Stimulated activated CD4-positive, alpha-beta T cell treated with anti-CD3 and anti-CD28 coated beads, Interleukin-2, amount 100 ng/mL, for 4 hours (primary cell): ENCODE measurements at places on chromosomes 2 and 18.

GRCh38 chr18:77039196-77040130, 93.1 kb downstream of the MBP start:
- DNase-seq: no peak

DNA sequence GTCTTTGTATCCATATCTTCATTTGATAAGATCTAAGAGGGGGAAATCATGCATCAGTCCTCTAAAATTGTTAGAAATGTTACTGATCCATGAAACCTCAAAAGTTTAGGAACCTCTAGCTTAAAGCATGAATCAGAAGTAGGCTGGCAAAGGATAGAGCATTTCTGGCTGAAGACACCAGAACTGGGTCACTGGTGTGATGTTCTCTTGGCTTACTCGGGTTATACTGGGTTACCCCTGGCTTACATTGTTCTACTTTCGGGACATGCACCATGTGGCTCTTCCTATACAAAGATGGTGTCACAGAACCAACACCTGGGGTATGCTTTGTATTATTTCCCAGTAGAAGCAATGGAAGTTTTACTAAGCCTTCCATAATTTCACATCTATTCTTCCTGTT, 83.2 kb upstream of the TNP1 start:
- no peak for DNase-seq

DNA sequence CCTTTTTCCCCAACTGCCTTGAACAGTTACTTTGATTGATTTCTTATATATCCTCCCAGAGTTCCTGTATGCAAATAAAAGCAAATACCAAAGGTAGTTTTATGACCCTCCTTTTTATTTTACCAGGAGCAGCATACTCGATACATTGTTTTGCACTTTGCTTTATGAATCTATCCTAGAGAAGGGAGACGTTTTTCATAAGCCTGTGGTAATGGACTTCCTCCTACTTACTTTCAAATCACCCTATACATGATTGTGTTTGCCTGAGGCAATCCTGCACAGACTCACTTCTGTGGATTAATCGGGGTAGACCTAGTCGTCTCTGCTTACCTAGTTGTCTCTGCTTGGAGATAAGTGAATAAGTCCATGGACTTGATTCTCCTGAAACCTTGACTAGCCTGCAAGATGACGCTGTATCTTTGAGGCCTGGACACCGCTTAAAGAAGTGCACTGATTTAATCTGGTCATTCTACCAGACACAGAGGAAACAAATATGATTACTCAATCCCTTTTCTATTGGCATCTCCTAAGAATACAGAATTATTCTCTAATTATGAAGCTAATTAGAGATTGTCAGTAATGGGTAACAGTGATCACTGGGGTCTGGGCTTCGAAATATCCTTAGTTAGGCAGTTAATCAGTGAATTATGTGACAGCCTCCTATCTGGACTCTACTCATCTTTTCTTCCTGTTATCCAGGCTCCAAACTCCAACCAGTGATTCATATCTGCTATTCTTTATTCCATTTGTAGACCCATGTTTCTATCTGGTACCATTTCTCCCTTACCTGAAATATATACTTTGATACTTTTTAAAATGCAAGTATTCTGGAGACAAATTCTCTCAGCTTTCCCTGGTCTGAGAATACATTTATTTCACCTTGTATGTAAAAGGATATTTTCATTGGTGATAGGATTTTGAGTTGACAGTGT, 447.4 kb upstream of the TRIB2 start:
- no peak for DNase-seq

- no peak for DNase-seq
Measured at GRCh38 chr2:48219234-48219554, 310.8 kb upstream of the STON1 start.

- no peak for DNase-seq
Measured at GRCh38 chr2:151649400-151649799, 84.9 kb downstream of the NEB start.

- DNase-seq: peak; percentile 46
Measured at GRCh38 chr2:190533968-190534309, 583 bp downstream of the NEMP2 start.

GRCh38 chr2:170770008-170770605, at the start of gene ERICH2:
ERICH2 (plus strand) TSS chr2:170770378; CDS start chr2:170770682, 304 bp downstream.
- peak; percentile 6 for DNase-seq

GRCh38 chr2:7972670-7973069, 709.2 kb upstream of the ID2 start:
- no peak for DNase-seq

- no peak for DNase-seq
Measured at GRCh38 chr2:56170988-56171387, 12.8 kb upstream of the CCDC85A start.

DNA sequence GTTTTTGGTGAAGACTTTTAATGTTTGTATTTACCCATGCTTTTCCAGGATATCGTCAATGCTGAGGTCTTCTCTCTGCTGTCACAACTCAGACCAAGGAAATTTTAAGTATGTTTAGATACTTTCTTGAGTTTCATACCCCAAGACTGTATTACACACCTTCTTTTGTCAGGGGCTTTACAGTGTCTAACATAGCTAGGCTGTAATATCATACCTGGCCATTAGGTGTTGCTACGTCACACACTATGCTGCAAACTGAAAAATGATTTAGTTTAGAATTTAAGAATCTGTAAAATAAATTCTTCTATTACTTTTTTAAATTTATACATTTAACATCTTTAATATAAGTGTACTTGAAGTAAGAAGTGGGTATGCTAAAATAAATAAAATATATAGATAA, 358.4 kb upstream of the NRP2 start:
- DNase-seq: no peak

DNA sequence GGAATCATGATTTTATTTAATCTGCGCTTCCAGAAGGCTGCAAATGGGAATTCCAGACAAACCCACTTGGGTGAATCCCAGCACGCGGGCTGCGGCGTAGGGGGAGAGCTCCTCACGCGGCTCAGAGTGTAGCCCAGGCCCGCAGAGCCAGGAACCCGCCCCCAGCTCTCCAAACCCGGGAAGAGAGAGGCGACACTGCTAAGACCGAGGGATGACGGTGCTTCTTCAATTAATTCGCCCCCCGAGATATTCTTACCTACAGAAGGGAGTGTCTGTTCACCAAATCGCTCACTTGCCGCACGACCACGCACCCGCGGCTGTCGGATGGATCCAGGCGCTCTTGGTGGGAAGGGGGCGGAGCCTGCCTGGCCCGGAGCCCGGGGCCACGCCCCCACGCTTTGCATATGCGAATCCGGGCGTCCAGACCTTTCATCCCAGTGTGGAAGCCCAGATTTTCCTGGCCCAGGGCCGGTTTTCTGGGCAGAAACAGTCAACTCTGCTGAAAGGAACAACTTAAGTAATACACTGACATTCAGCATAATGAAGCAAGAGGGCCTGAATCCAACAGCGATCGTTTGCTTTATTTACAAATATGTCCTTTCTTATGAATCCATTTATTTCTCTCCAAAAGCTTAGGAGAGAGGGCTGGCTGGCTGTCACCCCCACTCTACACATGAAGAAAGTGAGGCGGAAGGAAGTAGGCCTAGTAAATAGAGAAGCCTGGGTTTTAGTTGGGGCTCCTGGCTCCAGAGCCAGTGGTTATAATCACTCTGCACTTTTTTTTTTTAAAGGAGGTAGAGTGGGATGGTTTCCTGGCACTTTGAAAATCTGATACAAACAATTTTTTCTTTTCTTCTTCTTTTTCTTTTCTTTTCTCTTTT, at the start of gene SLC19A3:
Gene SLC19A3 (minus strand): TSS at position 342 of the 881 bp plus-strand sequence. CDS start 15,710 bp downstream, outside the sequence.
- no peak for DNase-seq

DNA sequence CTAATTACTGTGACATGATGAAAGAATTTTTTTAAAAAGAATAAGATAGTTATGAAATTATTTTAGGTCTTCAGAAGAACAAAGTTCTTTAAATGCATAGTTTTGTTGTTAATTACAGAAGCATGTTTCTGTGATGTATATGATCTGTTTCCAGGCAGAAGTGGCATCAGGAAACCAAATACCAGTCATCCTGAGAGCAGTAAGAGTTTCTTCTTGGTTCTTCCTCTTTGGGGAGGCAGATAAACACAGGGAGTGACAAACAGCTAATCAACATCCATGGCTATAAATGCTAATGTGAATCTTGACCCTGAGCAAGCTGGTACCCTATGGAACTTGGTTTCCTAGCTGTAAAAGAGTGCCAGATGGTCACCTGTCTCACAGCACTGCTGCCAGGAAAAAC, 29.2 kb downstream of the WIPF1 start:
- DNase-seq: no peak

- DNase-seq: peak; percentile 2
Measured at GRCh38 chr2:18749912-18750526, 160.7 kb upstream of the NT5C1B start.

GRCh38 chr2:234444893-234445292, 52.0 kb downstream of the ARL4C start:
- DNase-seq: peak; percentile 47

DNA sequence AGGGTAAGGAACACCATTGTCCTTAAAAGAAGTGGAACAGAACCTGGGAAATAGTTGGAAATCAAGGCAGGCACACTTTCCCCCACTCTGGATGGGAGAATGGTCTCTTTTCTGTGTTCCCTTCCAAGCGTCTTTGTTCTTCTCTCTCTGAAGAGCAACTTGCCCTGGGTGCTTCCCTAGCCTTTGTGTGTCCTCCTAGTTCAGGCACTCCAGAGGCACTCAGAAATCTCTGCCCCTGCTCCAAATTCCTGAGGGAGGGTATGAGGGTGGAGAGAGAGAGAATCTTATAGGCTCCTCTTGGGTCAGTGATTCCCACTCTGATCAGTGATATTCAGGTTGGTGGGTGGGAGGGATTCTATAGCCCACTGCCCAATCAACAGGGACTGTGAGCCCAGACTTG, 8.8 kb upstream of the SIX2 start:
- no peak for DNase-seq

- no peak for DNase-seq
Measured at GRCh38 chr2:14148216-14148615, 484.3 kb upstream of the LRATD1 start.

GRCh38 chr18:8893628-8894231, 188.4 kb downstream of the MTCL1 start:
- DNase-seq: no peak

DNA sequence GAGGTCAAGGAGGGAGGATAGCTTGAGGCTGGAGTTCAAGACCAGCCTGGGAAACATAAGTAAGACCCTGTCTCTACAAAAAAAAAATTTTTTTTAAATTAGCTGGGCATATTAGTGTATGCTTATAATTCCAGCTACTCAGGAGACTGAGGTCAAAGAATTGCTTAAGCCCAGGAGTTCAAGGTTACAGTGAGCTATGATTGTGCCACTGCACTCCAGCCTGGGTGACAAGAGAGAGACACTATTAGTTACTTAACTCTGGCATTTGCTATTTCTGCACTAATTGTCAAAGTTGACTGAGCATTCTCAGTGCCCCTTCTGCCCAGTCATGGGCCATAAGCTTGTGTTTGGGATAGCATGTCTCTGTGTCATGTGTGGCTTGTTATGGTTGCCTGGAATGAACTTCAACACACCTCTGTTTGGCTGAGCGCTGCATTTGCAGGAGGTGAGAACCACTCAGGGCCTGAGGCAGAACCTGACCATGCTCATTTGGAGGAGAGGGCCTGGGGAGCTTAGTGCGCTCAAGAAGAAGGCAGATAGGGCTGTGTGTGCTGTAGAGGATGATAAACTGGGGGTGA, 77.7 kb downstream of the SH3RF3 start:
- no peak for DNase-seq

DNA sequence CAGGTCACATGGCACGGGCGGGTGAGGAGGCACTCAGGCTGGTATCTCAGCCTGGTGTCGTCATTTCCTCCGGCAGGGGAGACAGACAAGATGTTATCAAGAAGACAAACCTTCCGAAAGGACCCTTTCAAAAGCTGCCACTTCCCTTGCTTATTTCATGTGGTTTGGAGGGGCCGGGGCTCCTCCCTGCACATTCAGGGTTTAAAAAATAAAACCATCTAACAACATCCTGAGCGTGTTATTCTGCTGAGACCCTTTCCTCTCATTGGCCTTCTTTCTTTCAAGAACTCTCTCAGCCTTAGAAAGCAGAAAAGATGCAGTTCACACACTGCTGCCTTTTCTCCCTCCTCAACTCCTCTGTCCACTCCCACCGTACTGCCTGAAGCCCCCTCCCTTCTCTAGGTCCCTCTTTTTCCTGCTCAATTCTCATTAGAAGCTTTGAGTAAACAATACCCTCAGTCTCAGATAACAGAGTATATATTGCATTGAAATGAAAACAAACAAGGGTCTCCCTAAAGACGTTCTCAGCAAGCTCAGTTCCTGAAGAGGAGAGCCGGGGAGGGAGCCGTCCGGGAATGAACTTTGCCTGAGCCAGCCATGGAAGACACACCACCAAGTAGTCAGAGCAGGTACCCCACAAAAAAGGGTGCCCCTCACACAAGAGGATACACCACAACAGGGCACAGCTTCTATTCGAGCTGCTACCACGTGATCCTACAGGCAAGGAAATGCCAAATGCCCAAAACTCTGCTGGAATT, 9.7 kb downstream of the SMAD7 start:
- DNase-seq: peak; percentile 65

DNA sequence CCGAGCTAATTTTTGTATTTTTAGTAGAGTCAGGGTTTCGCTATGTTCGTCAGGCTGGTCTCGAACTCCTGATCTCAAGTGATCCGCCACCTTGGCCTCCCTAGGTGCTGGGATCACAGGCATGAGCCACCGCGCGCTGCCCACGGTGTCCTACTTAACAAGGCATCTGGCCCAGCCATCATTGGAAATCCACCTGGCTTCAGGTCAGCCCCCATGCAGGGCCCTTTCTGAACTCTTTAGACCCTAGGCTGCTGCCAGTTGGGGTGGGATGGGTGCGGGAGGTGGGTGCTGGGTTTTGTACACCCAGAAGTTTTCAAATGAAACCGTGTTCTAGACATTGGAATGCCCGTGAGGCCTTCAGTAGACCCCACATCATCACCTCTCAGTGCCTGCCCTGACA, 26.6 kb upstream of the NT5DC4 start:
- no peak for DNase-seq
